ENCODE measurements at places on chromosomes 5 and 9.

GRCh38 chr5:179613460-179614071 lies 9.9 kb downstream of the HNRNPH1 start:
- no peak for DNase-seq

DNA sequence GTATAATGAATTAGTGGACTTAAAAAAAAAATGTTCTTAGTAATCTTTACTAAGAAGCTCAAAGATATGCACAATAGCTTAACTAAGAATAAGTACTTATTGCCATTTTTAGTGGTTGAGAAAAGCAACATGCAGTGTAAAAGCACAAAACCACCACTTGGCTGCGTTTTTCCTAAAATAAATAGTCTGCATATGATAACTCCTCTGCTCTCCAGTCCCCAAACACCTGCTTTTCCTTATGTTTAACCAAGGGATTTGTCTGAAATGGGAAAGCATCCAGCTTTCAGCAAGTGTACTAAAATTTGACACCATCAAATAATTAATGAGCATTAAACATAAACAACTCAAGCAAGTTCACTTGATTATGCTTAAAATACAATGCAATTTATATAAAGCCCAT lies 41.4 kb downstream of the PSIP1 start:
- no peak for DNase-seq

DNA sequence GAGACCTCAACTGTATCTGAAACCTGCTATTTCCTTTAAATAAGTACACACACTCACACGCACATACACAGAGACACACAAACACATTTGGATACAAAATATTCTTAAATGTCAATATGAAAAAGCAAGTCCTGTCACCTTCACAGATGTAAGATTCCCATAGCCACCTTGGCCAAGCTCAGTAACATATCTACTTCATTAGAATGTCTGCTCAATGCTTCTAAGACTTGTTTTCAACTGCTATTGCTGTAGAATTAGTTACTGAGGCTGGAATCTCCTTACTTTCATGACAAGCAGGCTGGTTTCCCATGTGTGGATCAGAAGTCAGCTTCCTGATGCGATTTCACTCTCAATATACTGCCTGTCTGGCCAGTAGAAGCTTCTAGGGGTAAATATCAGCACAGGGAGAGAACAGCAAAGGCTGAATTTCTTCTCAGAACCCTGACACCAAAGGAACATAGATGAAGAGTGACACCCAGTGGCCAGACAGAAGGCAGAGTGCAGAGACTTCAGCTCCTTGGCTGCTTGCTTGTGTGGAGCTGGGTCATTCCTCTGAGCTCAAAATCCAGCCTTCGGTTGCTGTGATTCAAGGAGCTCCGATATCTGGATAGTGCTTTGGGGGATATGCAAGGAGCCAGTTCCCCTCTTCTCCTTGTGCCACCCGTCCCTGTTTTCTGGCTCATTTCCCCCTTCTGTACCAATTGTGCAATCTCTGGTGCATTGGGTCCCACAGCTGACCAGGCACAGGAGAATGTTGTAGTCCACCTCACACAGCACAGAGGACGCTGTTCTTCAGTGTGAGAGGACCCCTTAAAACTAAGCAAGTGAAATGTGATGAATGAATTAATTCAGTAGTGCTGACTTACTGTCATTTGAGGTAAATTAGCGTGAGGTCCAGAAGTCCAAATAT lies 26.6 kb upstream of the ABLIM3 start:
- DNase-seq: no peak

GRCh38 chr5:157469687-157470086 lies 9.7 kb downstream of the NIPAL4 start:
- no peak for DNase-seq

- DNase-seq: no peak
Observed at GRCh38 chr5:154198611-154199230, 8.2 kb downstream of the GALNT10 start.

GRCh38 chr9:592225-592624 lies 249.3 kb upstream of the DMRT1 start:
- DNase-seq: no peak

- no peak for DNase-seq
Observed at GRCh38 chr5:17730421-17730820, 96.2 kb downstream of the TAF11L14 start.

DNA sequence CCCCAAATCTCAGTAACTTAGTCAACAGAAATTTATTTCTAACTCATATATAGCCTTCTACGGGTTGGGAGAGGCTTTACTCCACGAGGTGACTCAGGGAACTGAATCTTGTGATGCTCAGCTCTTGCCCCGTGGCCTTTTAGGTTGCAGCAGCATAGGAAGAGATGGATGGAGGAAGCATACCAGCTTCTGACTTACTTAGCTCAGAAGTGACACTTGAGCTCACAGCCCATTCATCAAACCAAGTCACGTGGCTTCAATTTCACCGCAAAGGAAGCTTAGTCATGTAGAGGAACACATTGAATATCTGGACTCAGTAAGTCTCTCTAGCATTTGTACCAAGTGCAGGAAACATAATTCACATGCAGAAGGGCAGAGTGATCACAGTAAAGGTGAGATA lies 124.1 kb upstream of the KCNN2 start:
- no peak for DNase-seq

DNA sequence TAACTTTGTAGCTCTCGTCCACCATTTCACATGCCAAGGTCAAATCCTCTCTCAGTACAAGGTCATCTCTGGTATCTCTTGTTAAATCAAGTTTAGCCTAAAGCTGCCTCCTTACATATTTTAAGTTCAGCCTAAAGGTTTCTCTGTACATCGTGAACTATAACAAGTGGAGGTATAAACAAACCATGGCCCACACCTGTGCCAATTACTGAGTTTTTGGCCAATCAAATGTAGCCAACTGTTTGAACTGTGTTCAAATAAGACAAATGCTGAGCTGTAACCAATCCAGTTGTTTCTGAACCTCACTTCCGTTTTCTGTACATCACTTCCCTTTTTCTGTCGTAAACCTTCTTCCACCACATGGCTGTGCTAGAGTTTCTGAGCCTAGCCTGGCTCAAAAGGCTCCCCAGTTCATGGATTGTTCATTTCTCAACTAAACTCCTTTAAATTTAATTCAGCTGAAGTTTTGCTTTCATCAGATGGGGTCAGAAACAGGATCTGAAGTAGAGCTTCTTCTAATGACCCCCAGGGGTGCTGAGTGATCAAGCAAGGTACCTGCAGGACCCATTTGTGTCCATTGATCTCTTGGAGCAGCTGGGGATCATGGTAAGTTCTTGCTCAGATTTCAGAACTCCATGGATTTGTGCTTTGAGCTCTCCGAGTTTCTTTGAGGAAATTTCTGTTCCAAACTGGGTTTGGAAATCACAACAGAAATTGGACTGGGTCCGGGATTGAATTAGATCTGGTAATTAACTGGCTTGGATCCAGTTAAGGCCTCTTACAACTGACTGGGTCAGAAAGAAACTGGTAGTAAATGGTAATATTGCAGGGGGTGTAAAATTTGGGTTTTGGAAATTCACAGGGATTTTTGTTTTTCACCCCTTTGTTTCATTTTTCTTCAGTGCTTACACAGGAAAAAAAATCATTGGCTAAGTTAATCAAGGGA lies 11.0 kb upstream of the NANS start:
- no peak for DNase-seq

GRCh38 chr5:119397518-119398380 lies 41.9 kb downstream of the TNFAIP8 start:
- no peak for DNase-seq

GRCh38 chr5:33457817-33458216 lies 17.1 kb downstream of the TARS1 start:
- no peak for DNase-seq

DNA sequence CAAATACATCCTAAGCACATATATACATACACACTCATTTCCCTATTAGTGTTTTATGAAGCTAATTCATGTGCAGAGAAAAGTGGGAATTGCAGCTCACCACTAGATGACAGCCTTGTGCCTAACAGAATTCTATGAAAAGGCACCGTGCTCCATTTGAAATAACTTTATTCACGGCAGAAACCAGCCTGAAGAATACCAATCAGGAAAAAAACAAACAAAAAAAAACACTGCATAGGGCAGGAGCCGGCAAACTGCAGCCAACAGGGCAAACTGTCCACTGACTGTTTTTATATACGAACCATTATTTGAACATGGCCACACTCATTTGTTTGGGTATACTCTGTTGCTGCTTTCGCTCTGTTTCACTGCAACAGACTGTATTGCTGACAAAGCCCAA lies 33.6 kb downstream of the ERMP1 start:
- no peak for DNase-seq

- no peak for DNase-seq
Observed at GRCh38 chr9:38178237-38178636, 109.2 kb upstream of the SHB start.

DNA sequence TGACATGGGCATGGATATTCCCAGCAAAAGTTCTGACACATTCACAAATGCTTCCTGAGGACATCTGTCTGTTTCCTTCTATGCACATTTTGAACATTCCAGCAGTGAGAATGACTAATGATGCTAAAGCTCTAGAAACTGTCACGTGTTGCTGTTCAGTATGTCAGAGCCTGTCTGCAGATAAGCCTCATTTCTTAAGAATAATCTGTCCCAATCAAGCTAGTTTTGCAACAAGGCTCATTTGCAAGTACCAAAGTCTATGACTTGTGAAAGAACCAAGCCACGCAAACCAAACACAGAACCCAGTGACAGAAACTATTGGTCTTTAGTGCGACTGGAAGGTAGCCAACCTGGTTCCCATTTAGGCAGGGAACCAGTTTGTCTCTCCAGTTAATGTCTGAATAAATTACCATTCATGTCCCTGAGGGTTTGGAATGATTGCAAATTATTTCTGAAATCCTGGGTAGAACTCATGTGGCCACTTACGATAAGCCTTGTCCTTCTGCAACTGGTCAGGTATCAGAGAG lies 178.5 kb downstream of the C9orf152 start:
- DNase-seq: peak; percentile 17

DNA sequence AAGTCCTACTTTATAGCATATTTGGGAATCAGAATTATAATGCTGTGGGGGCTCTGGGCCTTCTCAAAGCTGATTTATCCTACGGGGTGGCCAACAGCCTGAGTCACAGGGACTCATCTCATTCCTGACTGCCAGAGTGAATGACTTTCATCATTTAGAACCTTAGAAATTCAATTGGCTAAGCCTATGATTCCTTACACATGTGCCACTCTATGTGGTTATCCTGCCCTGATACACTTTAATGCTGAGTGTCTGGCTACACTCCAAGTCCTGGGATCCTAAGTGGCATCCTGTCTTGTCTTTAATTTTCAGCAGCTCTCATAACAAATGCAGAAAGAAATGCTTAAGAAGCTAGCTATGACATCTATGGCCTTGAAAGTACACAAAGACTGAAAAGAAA lies 75.2 kb upstream of the FREM1 start:
- DNase-seq: no peak

- no peak for DNase-seq
Observed at GRCh38 chr9:92607773-92608172, 62.2 kb downstream of the IPPK start.

Data from HuH-7.5 (cell line).